ENCODE measurements at places on chromosomes 7 and 10.

DNA sequence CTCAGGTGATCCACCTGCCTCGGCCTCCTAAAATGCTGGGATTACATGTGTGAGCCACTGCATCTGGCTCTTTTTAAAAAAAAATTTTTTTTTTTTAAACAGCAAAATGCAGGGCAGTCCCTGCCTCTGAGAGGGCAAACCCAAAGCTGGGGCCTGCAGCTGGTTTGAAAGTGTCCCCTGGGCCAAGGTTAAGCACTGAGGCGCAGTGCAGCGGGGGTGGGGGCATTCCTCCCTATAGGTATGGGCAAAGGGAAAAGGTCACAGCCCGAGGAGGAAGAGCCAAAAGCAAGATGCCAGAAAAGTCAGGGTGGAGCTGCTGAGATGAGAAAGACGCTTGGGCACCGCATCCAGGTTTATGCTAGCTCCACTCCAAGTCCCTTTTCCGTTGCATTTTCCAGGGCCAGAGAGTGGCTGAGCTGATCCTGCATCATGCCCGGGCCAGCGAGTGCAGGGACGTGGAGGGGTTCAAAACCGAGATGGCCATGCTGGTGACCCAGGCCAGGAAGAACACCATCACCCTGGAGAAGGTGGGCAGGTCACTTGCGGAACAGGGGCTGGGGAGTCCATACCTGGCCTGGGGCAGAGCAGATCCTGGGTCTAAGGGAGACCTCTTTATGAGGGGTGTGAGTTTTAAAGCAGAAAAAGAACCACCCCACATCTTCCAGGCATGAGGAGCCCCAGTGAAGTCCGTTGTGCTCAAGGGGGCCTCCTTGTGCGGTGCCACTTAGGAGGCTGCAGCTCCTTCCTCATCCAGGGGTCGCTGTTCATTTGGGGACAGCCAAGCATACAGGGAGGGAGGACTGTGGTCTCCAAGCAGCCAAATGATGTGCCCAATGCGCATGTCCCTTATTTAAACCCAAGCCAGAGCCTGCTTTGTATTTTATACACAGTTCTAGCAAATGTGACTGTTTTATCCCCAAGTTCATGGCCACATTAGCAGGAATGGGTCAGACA, 7.0 kb upstream of the NDUFB2 start:
- DNase-seq, result no peak

DNA sequence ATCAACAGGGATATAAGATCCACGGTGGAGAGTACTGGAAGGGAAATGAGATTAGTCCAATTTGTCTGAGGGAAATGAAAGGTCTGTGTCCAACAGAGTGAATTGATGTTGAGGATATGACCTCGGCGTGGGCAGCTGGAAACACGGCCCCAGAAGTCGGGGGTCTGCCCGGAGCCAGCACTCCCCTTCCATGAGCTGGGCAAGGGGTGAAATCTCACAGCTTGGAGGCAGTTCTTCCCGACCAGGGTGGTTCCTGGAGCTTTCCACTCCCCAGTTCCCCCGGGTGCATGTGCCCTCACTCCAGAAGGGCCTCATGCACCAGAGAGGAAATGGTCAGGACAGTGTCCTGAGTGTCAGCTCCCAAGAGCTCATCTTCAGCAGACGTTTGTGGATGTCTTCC, 264.7 kb upstream of the PPP2R2D start:
- DNase-seq, result no peak

- no peak for DNase-seq
Observed at GRCh38 chr10:23469596-23470237, 30.8 kb downstream of the OTUD1 start.

DNA sequence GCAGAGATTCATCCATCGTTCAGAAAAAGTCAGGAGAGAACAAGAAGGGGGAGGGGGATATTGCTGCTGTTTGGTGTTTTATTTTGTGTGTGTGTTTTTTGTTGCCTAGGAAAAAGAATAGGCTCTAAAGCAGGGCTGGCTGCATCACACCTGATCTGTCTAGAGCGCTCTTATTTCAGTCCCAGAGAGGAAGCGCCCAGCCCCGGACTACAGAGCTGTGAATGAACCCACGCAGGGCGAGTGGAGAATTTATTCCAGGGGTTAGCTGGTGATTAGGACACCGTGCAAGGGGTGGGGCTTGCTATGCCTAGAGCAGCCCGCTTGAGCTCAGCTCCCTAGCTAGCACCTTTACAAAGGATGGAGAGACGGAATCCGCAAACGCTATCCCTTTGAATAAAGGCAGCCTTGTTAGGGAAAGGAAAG, 621 bp upstream of the FAM13C start:
- no peak for DNase-seq

GRCh38 chr7:24932815-24933214, 47.2 kb downstream of the OSBPL3 start:
- DNase-seq, result no peak

GRCh38 chr7:22278660-22279059, 78.3 kb downstream of the RAPGEF5 start:
- DNase-seq, result no peak

DNA sequence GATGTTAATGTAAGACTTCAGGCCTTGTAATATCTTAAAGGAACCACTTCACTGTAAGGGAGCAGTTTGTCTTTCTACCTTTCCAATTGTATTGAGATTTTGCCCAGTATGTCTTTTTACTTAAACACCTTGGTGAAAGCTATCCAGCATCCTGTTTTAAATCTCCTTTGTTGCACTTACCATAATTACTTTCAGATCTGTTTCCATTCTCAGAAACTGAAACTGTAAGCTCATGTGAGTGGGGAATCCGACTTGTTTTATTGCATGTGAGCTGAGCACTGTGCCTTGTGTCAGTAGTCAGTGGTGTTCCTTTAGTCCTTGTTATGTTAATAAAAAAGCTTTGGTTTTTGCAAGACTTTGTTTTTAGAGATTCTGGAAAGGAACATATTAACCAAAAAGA, 42.2 kb downstream of the BMPR1A start:
- no peak for DNase-seq

DNA sequence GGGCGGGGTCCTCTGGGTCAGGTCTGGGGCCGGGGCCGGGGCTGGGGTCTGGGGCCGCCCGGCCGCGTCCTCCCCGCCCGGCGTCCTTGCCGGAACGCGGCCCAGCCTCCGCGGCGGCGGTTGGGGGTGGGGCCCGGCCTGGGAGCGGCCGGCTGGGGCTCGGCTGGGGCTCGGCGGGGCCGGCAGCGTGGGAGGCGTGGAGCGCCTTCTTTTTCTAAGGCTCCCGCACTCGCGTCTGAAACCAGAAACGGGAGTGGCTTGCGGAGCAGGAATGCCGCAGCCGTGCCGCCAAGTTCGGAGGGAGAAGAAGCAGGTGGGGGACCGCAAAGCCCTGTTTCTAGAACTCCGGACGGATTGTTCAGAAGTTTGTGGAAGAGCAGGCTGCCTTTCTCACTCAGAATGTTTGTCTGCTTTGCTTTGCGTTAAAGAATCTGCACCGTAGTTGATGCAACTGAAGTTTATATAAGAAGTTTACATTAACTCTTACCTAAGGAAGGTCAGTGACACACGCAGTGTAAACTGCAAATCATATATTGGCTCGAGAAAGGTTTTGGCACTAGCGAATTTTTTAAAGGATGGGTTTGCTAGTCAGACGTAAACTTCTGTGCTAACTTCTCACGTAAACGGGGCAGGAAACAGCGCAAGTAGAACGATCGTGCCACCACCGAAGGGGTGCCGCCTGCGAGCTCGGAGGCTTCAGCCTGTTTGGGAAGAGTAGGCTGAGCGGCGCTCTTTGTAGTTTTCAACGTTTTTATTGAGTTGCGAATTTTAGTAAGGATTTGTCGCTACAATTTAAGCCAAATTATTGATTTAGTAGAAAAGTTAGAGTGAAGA, 729 bp downstream of the DNAJB6 start:
- DNase-seq, result peak; percentile 69

- DNase-seq, result no peak
Observed at GRCh38 chr10:125157505-125157904, 2.9 kb downstream of the CTBP2 start.

- DNase-seq, result no peak
Observed at GRCh38 chr10:76885816-76886215, 751.8 kb downstream of the KCNMA1 start.

- DNase-seq, result no peak
Observed at GRCh38 chr7:158021836-158022235, 565.8 kb downstream of the PTPRN2 start.

GRCh38 chr7:94630855-94631254, 25.1 kb downstream of the SGCE start:
- no peak for DNase-seq

- no peak for DNase-seq
Observed at GRCh38 chr7:4621396-4621795, 60.7 kb upstream of the FOXK1 start.

GRCh38 chr7:23230641-23231101, 15.9 kb upstream of the GPNMB start:
- DNase-seq, result no peak

DNA sequence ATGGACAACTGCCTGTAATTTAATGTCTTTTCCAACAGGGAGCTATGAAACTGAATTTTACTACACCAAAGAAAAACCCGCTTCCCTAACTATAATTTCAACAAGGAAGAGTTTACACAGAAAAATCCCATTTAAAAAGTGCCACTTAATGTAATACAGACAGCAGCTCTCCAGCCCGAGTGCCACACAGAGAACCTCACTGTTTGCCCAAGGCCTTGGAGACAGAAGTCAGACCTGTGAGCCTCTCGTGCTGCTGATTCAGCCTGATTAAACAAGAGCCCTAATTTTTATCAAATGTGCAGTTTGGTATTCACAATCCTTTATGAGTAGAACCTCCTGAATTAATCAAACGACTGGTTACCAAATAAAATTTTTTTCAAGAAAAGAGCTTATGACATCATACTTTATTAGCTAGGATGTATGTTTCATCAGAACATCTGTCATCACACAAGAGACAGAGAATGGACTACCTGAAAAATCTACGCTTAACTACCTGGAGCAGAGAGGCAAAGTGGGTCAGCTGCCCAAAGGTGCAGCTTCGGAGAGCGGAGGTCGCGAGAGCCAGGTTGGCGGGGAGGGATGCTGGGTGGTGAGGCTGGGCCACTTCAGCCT, 543.6 kb downstream of the SDK1 start:
- DNase-seq, result no peak
